ENCODE measurements at places on chromosomes 6 and 20.

DNA sequence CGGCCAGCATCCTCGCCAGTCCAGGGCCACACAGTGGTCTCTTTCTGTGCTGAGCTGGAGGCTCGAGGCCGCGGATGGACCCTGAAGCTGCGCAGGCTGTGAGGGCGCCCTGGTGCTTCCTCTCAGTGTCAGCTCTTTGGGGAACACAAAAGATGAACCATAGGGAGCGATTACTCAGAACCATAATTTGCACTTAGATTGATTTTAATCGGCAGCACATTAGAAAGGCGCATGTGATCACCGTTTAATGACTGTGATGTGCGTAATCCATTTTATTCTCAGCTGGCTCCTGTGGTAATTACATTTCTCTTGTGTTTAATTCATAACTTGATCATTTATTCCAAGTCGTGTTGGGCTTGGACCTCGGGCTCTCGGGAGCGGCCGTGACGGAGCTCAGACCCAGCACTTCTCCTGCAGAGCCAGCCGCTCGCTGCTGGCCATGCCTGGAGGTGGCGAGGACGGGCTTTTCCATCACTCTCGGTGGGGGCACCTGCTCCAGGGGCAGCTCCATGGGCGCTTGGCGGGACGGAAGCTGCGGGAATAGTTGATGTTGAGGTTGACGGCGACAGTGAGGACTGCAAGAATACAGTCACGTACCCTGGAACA, 25.6 kb upstream of the NTSR1 start:
- no peak for DNase-seq

DNA sequence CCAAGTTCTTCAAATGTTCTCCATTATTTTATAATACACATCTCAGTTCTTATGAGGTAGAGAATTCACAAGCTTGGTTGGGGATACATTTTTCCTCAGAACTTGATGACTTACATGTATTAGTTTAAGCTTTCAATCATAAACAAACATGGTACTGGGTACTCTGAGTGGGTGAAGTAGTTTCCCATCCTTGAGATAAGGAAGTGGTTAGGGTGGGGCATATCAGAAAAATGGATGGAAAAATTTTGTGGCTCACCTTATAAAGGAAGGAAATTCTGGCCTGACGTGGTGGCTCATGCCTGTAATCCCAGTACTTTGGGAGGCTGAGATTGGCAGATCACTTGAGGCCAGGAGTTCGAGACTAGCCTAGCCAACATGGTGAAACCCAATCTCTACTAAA, 52.0 kb downstream of the CD164 start:
- DNase-seq: no peak

DNA sequence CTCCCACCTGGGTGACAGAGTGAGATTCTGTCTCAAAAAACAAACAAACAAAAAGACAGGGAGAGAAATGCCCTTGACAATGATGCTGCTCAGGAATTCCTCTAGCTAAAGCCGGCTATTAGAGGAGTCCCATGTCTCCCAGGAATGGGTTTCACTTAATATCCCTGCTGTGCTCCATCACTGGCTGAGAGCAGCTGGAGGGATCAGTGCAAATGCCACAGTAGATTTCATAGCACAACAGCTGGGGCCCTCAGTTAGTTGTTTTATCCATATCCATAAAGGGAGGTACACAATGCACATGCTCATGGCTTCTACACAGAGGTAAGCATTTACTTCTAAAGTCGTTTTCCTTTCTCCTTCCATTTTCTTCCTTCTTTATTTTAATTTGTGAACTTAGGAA, 742.0 kb upstream of the POU3F2 start:
- no peak for DNase-seq

DNA sequence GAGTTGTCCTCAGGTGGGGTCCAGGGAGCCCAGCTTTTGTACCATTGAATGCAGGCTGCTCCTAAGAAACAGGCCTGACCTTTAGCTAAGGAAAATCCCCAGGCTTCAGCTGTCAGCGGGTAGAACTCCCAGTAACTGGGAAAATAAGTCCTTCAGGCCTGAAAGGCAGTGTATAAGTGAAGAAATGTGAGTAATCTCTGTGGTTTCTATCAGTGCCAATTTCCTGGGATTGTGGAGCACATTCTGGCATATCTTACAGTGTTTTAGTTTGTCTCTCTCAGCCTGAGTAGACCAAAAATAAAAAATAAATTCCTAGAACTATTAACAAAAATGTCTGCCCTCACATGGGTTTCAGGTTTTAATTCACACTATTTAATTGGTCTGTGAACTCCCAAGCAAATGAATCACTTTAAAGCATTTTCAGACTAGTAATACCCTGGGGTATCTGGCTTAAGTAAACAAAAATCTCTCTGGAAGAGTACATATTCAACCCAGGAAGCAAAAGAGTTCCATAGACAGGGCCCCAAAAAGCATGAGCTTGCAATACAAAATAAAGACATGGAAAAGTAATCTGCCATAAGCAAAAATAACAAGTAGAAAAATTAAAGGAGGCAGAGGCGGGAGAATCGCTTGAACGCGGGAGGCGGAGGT, 566.2 kb upstream of the NOX3 start:
- peak; percentile 85 for DNase-seq

- no peak for DNase-seq
Measured at GRCh38 chr6:41821266-41821665, 33.8 kb downstream of the TOMM6 start.

Data from fibroblast of skin of abdomen (primary cell).